GF-D8 (cell line): ENCODE measurements at places on chromosomes 11 and 22.

- no peak for DNase-seq
Observed at GRCh38 chr11:77436506-77436905, 37.4 kb downstream of the PAK1 start.

GRCh38 chr22:41925783-41926460, 684 bp downstream of the TNFRSF13C start:
- no peak for DNase-seq

GRCh38 chr22:46119729-46120419, 30.5 kb upstream of the PPARA start:
- no peak for DNase-seq

DNA sequence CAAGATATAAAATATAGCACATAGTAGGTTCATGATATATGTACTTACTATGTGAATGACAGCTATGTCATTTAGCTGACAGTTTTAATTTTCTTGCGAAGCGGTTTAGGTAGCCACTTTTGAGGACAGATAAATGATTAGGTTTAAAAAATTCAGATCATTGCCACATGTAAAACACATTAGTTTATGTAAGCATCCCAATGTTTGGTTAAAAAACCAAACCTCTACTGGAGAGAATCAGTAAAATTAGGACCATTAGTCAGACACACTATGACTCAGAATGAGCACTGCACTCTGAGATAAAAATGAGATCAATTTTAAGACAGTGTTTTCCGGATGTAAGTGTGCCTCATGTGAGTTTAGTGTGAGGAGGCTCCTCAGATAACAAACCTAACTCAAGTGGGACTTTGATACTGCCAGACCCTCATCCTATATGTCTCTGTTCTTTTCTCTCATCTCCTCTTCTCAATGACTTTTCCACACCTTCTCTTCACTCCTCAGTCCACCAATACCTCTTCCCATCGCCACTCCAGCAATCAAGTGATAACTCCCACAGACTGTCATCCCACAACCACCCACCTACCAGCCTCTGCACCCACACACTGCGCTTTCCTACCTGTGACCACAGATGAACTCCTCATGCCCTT, 6.8 kb upstream of the OR2AT4 start:
- no peak for DNase-seq

DNA sequence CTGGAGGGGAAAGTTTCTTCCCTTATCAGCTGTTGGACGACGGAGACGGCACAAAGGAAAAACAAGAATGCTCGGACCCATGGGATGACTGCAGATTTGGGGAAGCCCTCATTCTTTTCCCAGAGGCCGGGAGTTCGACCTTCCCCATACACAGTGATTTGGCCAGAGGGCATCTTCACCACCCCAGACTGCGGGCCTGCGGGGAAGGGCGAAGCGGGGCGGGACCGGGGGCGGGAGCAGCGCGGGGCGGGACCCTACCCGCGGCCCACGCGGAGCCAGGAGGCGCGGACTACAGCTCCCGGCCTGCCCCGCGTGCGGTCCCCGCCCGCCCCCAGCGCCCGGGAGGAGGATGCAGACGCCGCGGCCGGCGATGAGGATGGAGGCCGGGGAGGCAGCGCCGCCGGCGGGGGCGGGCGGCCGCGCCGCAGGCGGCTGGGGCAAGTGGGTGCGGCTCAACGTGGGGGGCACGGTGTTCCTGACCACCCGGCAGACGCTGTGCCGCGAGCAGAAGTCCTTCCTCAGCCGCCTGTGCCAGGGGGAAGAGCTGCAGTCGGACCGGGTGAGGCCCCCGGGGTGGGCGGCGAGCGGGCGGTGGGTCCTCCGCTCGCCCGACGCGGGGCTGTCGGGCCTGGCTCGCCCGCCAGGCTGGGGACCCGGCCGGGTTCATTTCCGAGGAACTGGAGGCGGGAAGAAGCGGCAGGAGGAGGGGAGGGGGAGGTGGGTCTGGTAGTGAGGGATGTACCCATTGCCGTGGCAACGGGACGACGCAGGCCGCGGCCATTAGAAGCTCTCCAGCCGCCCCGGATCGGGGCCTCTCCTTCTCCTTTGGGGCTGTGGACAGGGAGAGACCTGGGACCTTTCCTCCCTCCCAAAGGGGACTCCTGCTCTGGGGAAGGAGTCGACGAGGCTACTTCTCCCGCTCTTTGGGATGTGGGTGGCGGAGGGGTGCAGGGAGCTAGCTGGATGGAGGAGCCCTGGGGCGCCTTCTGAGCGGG, at the start of gene KCTD17:
TSS of gene KCTD17 (plus strand) at position 352 of the 995 bp plus-strand sequence. CDS start at position 371, 19 bp downstream.
- DNase-seq = no peak

DNA sequence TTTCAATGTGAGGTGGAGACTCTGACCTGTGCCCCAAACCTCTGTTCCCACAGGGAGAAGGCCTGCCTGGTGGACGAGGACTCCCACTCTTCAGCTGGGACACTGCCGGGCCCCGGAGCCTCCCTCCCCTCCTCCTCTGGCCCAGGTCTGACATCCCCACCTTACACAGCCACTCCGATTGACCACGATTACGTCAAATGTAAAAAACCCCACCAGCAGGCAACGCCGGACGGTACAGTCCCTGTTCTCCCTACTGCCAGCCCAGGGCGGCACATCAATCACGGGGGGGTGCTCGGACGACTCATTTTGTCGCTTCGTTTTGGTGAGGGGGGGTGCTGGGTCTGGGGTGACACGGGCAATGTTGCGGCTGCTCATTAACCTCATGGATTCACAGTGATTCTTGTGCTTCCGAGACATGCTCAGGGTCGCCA, 83.3 kb upstream of the SUSD2 start:
- no peak for DNase-seq
